Left kidney (tissue), 8 donors: ENCODE measurements at places on chromosomes 7 and 10.

DNA sequence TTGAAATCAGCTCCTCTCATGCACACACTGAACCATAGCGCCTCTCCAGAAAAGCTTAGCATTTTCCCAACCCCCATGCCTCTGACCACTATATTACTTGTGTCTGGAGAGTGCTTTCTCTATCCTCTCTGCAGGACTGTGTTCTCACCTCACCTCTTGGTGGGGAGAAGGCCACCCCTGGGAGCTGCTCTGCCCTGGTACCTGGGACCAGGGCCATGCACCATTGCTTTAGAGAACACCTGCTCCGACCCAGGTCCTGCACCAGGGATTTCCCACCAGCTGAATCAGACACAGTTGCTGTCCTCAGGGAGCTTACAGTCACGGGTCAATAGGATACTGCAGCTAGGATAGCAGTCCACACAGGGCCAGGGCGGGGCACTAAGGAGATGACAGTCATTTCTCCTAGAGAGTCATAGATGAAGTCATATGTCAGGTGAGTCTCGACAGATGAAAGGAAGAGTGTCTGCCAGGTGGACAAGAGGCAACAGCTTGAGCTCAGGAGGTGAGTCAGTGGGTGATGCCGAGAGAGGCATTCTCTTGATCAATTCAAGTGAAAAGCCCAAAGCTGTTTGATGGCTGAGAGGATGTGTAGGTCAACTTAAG, 619 bp upstream of the LMTK2 start:
- DNase-seq: no peak

DNA sequence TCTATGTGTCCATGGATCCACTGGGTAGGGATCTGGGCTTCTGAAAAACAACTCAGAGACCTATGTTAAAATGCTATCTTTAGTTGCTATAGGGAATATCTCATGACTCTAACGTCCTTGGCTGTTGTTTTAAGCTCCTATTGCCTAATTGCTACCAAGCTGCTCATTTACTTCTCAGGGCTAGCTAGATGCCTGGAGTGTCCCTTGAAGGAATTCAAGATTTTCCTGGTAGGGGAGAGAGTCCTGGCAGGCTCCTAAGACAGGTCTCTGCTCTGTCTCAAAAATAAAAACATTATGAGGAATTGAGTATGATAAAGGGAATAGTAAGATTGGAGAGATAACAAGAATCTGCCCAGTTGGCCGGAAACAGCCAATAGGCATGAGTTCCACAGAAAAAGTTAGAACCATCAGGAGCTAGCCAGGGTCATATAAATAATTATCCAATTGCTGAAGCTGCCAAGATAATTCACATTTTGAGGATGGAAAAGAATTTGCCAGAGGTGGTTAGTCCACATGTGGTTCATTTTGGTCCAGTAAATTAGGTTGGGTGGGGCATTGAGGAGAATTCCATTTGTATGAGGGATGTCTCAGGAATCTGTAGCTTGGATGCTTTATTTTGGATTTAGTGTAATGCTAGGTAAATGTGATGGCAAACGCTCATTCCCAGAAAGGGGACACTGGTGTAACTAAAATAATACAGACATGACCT, 362.7 kb upstream of the VSTM2A start:
- no peak for DNase-seq

DNA sequence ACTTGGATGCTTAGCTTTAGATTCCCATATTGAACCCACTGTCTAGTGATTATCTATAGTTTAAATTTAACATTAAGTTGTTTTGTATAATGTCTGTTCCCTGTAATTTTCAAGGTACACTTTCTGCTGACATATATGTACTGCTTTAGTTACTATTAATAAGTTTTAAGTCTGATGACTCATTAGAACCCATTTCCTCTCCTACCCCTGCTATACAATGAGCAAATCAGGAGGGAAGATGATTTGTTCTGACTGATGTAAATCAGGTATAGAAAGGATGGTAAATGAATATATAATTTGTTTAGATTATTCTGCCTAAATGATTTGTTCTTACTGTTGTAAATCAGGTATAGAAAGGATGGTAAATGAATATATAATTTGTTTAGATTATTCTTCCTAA, 691.8 kb downstream of the NXPH1 start:
- DNase-seq: no peak

- DNase-seq: no peak
Measured at GRCh38 chr10:20624642-20625041, 272.5 kb downstream of the NEBL start.

GRCh38 chr7:66076462-66077329, 1.1 kb downstream of the ASL start:
- DNase-seq: no peak

GRCh38 chr10:16009785-16010184, 149.5 kb upstream of the MINDY3 start:
- DNase-seq: no peak

DNA sequence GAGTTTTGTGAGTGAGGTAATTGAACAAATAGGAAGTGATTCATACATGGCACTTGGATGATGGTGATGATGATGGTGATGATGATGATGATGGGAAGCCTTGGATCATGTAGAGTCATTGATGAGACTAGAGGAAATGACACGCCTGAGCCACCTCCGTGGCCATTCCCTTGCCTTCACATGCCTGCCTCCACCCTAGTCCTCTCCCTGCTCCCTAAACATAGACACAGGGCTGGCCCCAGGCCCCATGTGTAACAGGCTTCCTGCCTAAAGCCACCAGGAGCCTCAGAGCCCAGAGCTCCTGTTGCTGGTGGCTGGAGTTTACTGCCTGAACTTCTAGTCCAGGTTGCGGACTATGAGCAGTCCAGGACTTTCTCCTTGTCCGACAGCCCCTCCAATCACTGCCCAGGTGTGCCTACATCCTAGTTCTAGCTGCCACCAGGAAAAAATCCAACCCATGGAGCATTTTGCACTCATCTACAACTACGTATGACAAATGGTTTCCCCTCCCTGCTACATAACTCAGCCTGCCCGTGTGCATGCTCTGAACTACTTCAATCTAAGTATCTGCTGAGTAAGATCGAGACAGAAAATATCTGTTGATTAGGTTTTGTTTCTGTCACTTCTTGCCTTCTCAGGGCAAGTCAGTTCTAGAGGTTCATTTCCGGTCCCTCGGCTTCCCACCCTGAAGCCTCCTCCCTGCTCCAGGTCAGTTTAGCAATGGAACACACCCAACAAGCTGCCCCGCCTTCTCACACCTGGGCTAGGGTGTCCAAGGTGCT, 35.5 kb upstream of the KDM7A start:
- DNase-seq: no peak

DNA sequence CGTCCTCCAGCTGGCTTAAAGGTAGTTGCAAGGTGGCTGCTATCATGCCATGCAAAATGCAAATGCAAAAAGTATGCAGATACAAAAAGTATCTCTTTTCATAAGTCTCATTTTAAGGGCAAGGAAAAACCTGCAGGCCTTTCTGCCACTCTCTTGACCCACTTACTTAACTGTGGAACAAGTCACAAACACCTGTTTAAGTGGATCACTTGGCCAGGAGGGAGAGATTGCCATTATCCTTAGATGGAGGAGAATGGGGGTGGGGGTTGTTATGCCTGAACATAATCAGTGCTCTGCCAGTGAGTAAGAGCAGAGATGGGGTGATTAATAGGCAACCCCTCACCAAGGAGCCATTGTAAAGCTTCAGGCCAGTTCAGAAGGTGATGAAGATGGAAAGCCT, 25.1 kb upstream of the HERPUD2 start:
- no peak for DNase-seq

DNA sequence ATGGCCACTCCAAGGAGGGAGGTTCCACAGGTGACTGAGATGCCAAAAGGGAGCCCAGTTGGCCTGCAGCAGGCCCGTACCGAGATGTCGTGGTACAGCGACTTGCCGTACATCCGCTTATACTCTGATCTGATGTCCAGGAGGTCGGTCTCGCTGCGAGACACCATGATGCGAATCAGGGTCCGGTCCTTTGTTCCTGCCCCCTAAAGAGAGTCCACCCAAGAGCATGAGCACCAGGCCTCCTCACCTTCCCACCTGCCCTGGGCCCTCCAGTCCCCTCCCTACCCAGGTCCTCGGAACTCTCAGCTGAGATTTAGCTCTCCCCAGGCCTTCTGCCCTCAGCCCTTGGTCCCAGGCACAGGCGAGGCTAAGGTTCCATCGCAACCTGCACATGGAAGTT, 25.0 kb downstream of the PLAC9 start:
- DNase-seq: no peak

GRCh38 chr7:101278461-101279292, 33.8 kb upstream of the FIS1 start:
- no peak for DNase-seq

GRCh38 chr10:54722075-54722474, 79.0 kb downstream of the PCDH15 start:
- DNase-seq: no peak

GRCh38 chr10:10865913-10866312, 151.8 kb upstream of the CELF2 start:
- DNase-seq: no peak

DNA sequence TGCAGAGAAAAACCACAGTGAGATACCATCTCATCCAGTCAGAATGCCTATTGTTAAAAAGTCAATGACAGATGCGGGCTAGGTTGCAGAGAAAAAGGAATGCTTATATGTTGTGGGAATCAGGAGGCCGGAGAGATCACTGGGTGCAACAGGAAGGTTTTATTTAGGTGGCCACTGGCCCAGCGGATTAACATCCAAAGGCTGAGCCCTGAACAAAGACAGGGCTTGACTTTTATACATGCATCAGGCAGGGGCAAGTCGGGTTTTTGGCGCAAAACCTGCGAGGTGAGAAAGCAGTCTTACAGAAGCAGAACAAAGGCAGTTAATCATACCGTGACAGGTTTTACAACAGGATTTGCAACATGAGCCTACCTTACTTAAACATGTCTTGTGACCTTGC, 620 bp downstream of the ZNF117 start:
- DNase-seq: no peak

DNA sequence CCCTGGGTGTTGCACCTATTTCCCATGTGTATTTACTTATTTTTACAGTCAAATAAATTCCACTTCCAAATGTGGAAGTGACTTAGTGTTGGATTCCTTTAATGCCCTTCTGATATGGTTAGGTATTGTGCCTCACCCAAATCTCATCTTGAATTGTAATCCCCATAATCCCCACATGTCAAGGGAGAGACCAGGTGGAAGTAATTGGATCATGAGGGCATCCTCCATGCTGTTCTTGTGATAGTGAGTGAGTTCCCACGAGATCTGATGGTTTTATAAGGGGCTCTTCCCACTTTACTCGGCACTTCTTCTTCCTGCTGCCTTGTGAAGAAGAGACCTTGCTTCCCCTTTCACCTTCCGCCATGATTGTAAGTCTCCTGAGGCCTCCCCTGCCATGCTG, 136.9 kb downstream of the SNX10 start:
- no peak for DNase-seq

GRCh38 chr7:65966146-65966545, 15.9 kb downstream of the GUSB start:
- DNase-seq: no peak

DNA sequence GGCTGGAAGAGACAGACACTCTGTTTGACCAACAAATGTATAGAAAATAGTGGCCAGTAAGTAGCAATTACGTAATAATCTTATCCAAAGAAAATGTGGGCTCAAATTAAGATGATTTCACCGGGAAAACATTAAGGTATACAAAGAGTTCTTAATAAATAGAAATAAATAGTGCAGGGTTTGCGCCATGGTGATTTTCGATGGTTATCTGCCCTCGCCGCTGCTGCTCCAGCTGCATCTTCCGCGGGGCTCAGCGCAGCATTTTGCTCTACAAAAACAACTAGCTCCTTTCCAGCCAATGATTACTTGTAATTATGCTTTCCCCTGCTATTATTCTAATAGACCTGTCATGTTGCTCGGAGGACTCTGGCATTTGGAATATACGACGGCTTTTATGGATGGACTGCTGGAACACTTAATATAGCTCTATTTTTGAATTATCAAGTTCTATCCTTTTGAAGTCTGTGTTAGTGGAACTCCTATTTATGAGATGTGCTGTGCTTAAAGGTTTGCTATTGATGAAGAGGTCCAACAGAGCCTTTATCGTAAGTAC, 103.8 kb downstream of the BUB3 start:
- no peak for DNase-seq

DNA sequence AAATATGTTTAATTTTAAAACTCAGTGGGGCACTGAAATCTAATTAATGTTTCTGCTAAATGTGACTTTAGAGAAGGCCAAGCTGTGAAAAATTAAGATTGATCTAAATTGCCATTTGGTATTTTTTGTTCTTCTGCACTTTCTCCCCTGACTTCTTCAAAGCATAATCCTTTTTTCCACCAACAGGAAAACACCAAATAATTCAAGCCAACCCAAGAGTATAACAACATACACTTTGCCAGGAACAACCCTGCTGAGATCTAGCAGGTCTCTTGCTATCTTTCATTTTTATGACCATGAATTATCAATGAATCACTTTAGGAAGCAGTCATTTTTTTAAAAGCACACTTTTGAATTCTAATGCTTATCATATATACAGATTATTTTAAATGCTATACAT, 100.1 kb downstream of the USP6NL start:
- no peak for DNase-seq

- DNase-seq: peak; percentile 79
Measured at GRCh38 chr7:26369593-26369992, 77.9 kb downstream of the SNX10 start.

DNA sequence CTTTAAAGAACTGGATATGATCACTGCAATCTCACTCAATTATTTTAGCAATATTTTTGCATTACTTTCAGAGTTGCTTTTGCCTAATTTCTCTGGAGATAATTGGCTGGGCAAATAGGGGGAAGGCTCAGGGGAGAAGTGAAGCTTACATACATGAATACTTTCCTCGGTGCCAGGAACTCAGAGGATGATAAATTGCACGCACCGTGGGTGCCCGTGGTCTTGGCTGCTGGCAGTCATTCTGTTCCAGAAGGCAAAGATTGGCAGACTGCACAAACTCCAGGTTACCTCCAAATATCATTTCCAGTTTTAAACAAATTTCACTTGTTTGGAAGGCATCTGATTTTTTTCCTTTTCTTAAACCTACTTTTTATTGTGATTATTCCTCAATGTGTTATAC, 197.8 kb upstream of the TMEM72 start:
- DNase-seq: no peak

- DNase-seq: no peak
Measured at GRCh38 chr7:70734411-70734810, 397.5 kb upstream of the GALNT17 start.

GRCh38 chr10:62388328-62388727, 14.2 kb downstream of the ZNF365 start:
- no peak for DNase-seq

GRCh38 chr7:142866361-142867096, 11.7 kb downstream of the EPHB6 start:
- DNase-seq: peak; percentile 22

GRCh38 chr10:119538632-119539358, 3.7 kb downstream of the RGS10 start:
- DNase-seq: no peak

- no peak for DNase-seq
Measured at GRCh38 chr7:70654979-70655378, 477.0 kb upstream of the GALNT17 start.

GRCh38 chr7:112500619-112501018, 19.8 kb downstream of the LSMEM1 start:
- peak; percentile 18 for DNase-seq

GRCh38 chr10:43854007-43854406, 205.3 kb upstream of the ZNF32 start:
- no peak for DNase-seq

GRCh38 chr10:71765176-71765904, 8.0 kb downstream of the VSIR start:
- no peak for DNase-seq
